A549 (cell line): ENCODE measurements at places on chromosomes 7 and 10.
A peak's percentile ranks its signal among the peaks of the same experiment; 100 is the strongest.

- DNase-seq, result no peak
Measured at GRCh38 chr10:121285406-121286196, 312.6 kb downstream of the FGFR2 start.

- DNase-seq, result no peak
Measured at GRCh38 chr10:43260911-43261577, 5.8 kb downstream of the RASGEF1A start.

DNA sequence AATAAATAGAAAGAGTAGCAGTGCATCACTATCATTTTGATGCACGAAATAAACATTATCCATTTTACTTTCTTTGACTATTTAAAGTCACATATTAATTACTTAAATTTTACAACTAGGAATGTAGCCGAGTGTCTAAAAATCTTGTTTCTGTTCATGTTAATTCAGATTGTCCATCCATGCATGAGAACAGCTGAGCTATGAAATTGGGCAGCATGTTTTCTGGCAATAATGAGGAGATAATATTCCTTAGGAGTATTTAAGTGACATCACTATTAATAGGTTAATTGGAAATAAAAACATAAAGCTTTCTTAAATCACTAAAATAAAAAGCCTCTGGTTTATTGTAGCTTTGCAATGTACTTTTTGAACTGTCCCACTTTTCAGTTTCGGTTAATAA is 293.8 kb downstream of the PHTF2 start:
- no peak for DNase-seq

- no peak for DNase-seq
Measured at GRCh38 chr10:34824870-34825269, 9.8 kb upstream of the PARD3 start.

GRCh38 chr10:49225218-49225876 is 37.2 kb upstream of the TMEM273 start:
- no peak for DNase-seq

GRCh38 chr7:136687693-136688322 is 180.6 kb upstream of the CHRM2 start:
- DNase-seq, result peak; percentile 24

DNA sequence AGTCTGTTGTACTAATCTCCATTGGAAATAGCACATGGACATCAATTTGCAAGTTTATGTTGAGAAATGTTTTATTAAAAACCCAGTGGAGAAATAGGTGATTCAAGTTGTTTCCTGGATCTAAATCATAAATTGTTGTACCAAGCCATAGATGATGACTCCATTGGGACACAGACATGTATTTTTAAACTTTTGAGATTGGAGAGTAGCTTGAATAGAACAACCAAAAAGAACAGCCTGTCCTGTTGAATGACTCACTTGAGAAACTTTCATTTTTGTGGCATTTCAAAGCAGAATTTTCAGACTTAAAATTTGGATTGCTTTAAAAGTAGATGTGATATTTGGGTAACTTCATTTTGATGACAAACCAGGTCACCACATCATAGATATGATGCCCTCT is 197.5 kb downstream of the GPAM start:
- no peak for DNase-seq

DNA sequence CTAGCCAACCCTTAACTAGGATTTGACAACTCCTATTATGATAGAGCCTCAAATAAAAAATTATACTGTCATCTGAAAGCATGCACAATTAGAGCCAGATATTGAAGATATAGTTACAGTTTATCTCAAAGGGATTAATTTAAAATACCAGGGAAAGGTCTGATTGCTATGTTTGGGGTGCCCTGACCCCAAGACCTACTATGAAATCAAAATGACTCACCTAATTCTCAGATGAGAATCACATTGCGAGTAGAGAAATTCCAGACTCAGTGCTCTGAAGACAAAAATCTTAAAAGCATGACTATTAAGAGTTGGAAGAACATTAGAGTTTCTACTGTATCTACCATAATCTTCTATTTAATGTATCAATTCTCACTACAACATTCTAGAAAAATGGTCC is 297.1 kb downstream of the AHR start:
- DNase-seq, result no peak

DNA sequence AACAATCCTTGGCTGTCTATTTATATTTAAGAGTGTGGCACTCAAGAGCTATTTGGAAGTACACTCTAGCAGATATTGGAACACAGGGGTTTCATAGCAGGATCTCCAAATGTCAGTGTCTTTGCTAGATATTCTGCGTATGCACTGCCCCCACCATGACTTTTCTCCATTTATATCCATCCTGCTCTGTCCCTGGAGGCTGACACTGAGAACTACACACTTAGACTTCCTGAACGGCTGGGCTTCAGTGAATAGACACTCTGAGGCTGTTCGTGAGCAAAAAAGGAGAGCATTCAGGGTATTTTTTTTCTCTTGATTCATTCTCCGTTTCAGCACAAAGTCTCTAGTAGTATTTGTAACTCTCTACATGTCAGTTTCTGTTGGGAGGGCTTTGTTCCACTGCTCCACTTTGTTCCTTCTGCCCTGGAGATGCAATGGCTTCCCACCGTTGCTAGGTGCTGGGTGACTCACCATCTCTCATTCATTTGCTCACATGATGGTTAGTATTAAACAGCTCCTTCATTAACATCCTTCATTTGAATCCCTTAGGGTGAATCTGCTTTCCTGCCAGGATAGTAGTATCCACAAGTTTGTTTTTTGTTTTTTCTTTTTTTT is 155.9 kb upstream of the SLC13A1 start:
- peak; percentile 2 for DNase-seq

DNA sequence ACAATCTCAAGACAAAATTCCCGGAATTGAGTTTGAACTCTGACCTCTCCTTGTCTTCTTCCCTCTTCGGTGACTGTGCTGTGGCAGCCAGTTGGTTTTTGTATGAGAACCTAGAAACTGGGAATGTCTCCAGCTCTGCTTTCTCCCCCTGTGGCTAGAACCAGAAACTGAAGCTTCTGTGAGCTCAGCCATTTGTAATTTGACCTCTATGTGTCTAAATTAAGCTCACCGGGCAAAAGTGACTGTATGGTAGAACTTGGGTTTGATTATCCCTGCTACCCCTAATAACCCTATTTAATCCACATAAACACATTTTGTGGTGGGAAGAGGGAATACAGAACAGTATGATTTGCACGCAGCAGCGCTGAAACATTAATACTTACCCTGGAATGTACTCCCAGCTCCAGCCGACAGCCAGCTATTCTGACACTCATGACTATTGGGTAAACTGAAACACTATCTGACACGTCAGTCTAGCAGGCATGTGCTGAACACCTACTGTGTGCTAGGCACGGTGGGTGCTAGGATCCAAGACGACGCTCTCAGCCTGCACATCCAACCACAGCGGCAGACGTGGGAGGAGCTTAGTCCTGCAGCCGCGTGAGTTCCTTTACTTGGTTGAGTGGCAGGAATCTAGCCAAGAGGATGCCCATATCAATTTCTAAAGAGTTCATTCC is 324.8 kb downstream of the SFMBT2 start:
- peak; percentile 11 for DNase-seq

GRCh38 chr10:33321516-33321915 is 13.0 kb downstream of the NRP1 start:
- no peak for DNase-seq
